ENCODE measurements at places on chromosomes 16 and 17.

DNA sequence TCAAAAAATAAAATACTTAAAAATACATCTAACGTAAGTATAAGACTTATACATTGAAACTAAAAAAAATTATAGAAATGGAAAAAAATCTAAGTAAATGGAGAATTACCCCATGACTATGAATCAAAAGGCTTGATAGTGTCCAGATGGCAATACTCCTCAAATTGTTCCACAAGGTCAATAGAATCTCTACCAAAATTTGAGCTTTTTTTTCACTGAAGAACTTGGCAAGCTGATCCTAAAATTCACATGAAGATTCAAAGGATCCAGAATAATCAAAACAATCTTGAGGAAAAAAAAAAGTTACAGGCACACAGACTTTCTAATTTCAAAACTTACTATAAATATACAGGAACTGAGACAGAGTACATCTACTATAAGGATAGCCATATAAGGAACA, 448.4 kb upstream of the CDH11 start:
- DNase-seq = no peak

- peak; percentile 17 for DNase-seq
Measured at GRCh38 chr16:26118575-26118974, 426.8 kb downstream of the HS3ST4 start.

DNA sequence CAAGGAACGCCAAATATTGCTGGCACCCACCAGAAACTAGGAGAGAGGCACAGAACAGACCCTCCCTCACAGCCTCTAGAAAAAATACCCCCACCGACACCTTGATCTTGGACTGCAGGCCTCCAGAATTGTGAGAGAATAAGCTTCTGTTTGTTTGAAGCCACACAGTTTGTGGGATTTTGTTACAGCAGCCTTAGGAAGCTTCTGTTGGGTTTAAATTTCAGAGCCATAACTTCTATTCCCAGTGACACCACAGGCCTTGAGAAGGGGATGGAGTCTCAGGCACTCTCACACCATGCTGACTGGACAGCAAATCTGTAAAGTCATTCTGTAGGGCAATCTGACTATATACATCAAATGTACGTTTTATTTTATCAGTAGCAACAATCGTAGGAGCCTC, 38.6 kb downstream of the RNF112 start:
- no peak for DNase-seq

- no peak for DNase-seq
Measured at GRCh38 chr17:57259306-57259705, 3.0 kb downstream of the MSI2 start.

- DNase-seq = no peak
Measured at GRCh38 chr17:47604598-47604927, 45.2 kb upstream of the KPNB1 start.

GRCh38 chr16:79261481-79261940, 339.0 kb downstream of the MAF start:
- DNase-seq = peak; percentile 73

DNA sequence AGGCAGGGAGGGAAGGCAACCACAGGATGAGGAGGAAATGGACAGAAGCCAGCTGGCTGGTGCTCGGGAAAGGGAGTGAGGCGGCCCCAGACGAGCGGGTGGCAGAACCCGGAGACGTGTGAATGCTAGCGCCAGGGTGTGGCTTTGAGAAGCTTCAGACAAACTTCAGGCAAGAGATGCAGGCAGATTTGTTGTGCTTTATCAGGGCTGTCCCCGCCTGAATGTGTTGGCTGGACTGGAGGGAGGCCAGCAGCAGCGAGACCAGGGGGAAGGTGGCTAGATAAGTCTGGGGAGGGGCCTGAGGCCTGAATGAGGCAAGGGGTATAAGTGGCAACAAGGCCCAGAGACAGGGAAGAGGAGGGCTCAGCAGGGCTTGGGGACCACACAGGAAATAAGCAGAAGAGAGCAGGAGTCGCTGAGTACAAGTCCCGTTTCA, 22.0 kb downstream of the CAMKK1 start:
- no peak for DNase-seq

DNA sequence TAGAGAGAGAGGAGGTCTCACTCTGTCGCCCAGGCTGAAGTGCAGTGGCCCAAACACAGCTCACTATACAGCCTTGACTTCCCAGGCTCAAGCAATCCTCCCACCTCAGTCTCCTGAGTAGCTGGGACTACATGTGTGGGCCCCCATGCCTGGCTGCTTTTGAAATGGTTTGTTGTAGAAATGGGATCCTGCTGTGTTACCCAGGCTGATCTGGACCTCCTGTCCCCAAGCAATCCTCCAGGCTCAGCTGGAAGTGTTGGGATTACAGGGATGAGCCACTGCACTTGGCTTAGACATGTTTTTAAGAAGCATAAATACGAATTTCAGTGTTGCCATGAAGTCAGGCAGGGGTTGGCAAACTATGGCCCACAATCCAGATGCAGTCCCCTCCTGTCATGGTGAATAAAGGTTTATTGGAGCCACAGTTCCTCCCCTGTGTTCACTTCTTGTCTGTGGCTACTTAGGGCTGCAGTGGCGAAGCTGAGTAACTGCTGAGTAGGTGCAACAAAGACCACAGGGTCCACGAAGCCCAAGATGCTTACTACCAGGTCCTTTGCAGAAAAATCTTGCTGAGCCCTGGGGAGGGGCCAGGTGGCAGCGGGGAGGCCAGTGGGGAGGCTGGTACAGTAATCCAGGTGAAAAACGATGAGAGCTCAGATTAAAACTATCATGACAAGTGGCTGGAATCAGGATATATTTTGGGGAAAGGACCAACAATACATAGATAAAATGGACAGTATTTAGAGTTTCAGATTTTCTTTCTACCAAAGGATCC, 35.2 kb downstream of the TNFRSF13B start:
- peak; percentile 3 for DNase-seq

Measured in WTC11 (cell line).